Activated CD8-positive, alpha-beta T cell treated with anti-CD3 and anti-CD28 coated beads, Interleukin-2, amount 10 ng/mL, durations not matched to agents 7 days and 5 days (primary cell): ENCODE measurements at places on chromosomes 3 and 15.
A peak's percentile ranks its signal among the peaks of the same experiment; 100 is the strongest.

- no peak for DNase-seq
These were observed 9.6 kb upstream of the SNX22 start for GRCh38 chr15:64141798-64142512.

- DNase-seq: no peak
These were observed 60.3 kb upstream of the RPL32 start for GRCh38 chr3:12901623-12902045.

DNA sequence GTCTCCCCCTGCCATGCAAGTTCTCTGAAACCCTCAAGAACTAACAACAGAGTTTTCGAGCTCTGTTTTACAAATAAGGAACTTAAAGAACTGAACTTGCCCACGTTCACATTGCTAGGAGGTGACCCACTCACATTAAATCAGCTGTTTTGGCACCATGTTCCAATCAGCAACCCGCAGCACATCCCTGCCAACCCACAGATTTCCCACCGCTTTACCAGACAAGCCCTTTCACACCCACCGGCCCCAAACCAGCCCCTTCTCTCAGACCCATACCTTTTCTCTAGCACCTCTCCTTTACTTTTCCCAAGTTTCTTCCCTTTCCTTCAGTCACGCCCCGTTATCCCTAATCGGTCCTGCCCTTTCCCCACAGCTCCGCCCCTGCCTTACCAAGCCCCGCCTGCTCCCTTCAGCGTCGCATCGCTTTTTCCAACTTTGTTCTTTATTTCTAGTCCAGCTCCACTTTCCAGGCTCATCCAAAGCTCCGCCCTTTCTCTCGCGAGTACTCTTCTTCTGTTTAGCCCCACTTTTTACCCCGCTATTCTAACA lies 804 bp upstream of the BRPF1 start:
- no peak for DNase-seq

- DNase-seq: no peak
These were observed 733.4 kb downstream of the TUSC7 start for GRCh38 chr3:117443014-117443413.

DNA sequence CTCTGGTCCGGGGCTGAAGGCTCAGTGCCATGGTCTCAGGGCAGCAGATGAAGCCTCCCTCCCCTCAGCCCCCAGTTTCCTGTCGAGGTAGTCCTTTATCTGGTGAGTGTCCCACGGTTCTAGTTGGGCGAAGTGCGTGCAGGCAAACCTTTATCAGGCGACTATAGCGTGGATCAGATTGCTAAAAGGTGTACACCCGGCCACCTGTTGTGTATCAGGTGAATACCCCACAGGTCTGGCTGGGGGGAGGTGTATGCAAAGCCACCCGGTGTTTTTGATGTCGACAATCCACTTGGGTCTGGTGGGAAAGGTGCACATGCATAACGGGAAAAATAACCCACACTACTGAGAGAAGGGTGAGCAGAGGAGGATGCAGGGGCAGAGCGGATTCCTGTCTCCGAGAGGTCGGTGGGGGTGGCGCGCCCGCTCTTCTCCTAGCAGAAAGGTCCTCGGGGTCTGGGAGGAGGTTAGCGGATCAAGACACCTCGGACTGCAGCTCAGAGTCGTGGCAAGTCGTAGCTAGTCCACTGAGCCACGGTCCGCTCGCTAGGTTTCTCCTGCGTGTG lies 507 bp downstream of the SLC12A6 start:
- peak; percentile 48 for DNase-seq

GRCh38 chr15:53982876-53983275 lies 4.6 kb downstream of the UNC13C start:
- no peak for DNase-seq

DNA sequence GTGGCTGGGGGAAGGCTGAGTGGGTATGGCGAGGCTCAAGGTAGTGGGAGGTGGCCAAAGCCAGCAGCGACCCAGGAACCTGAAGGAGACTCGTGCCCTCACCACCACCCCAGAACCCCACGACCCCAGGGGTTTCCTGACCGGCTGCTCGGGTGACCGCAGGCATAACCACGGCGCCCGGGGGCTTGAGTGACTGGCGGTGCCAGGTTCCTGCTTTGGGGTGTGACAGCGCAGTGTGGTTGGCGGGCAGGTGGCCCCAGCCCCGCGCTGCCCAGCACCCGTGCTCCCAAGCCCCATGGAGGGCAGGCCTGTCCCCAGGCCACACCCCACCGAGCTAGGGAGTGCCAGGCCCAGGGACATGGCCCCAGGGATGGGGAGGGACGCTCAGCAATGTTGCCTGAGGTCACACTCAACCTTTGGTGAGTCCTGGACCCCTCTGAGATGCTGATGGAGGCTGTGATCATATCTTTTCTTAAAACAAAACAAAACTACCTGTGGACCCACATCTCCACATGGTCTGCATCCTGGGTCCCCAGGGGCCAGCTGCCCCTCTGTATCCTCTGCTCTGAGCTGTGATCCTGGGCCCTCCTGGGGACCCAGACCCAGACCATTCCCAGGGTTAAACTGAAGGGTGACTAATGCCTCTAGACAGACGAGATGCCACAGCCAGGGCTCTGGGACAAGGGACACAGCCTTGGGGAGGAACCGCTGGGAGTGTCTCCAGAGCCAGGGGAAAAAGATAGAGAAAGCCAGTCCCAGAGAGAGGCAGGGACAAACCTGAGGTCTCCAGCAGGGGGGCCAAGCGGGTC lies 13.0 kb downstream of the DNAJB8 start:
- DNase-seq: no peak

GRCh38 chr15:77474310-77474988 lies 53.8 kb downstream of the HMG20A start:
- DNase-seq: no peak

GRCh38 chr3:45868650-45869049 lies 17.7 kb upstream of the CCR9 start:
- no peak for DNase-seq

DNA sequence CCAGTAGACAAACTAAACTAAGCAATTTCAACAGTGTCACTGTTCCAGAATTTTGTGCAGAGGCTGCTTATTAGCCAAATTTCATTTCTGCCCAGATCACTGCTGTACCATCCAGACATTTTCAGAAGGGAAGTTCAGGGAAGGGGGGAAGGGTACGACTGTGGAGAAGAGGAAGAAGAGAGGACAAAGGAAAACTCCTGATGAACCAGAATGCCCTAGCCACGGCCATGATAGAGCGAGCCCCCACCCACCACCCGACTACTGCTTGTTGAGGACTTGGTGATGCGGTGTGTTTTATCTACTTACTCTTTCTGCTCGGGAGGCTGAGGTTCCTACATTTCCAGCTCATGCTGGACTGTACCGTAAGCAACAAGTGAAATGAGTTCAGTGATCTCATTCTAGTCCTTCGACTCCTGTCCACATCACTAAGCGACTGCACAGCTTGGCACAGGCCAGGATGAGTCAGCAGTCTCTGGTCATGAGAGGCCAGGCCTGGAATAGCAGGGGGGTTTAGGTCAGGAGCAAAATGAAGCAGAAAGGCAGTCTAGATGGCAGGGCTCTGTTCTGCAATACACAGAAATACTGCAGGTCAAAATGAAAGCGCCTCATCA lies 330.8 kb downstream of the TIGIT start:
- DNase-seq: no peak

DNA sequence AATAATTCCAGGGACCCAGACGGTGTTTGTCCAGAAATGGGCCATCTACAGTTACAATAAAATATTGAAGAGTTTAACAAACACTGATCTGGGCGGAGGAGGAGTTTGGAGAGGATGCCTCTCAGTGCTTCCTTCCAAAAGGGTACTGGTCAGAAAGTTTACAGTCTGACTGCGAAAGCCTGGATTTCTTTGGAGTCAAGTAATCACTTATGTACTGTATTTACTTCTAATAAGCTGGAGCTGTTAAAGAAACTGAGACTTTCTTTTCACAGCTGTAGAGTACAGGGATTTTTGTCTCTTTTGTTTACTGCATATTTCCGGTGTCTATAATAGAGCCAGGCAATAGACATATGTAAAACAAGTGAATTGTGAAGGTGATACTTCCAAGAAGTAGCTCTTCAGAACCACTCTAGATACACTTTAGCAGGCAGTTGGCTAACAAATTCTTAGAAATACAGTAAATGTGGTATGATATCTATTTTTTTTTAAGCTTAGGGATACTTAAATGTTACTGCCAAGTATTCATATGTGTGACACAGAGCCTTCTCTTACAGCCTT lies 22.1 kb upstream of the NEO1 start:
- no peak for DNase-seq
